ENCODE measurements at places on chromosomes 12 and 14.
A peak's percentile ranks its signal among the peaks of the same experiment; 100 is the strongest.

- DNase-seq = no peak
These were observed 226.6 kb upstream of the PWP1 start for GRCh38 chr12:107458990-107459389.

GRCh38 chr12:124588751-124589267 is 21.4 kb upstream of the NCOR2 start:
- DNase-seq = no peak

DNA sequence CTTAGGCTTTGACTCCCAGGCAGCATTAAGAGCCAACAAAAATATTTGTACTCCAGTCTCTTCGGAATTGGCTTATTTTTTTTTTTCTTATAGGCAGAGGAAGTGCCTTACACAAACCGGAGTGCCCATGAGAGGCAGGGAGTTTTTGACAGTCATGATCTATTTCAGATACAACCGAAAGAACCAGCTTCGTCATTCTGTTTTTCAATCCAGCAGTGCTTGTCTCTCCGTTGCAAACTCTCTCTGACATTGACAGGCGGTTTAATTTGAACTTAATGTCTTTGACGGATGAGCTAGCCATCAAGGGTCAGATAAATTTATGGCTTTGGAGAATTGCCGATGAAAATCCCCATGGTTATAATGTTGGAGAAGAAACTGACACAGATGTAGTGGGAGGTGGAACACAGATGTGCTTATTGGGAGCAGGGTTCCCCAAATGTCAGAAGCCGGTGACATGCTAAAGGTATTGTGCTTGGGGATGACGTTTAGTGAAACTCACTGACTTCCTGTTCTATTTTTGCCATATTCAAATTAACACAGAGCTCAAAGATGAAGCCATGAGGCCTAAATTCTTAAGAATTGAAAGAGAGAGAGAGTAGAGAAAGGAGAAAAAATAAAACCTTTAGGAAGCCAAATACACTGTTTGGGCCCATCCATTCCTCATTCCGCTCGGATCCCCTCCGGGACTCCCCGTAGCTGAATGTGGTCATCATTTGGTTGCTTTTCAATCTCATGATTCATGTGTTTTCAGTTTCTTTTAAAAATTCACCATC is 59.7 kb downstream of the PLXNC1 start:
- DNase-seq = peak; percentile 69

GRCh38 chr12:79935624-79936345 is 888 bp upstream of the PPP1R12A start:
- no peak for DNase-seq

- DNase-seq = peak; percentile 26
These were observed 37.8 kb upstream of the OR4E1 start for GRCh38 chr14:21711360-21711961.

DNA sequence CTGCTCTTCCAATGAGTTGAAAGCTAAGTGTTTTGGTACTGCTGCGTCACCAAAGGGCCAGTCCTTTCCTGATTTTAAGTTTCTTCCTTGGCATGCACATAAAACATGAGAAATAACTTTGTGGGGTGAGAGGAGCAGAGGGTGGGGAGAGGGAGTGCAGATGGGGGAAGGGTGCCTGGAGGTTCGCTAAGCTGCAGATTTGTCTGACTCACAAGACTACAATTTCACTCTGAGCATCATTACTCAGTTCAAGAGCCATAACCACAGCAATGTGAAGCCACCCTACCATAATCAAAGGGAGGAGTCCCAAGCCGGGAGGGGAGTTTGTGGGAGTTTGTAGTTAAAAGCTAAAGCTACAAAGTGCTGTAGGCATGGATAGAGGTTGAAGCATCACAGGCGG is 136.1 kb downstream of the ANO2 start:
- DNase-seq = no peak

GRCh38 chr12:108457006-108457733 is 57.9 kb upstream of the FICD start:
- DNase-seq = peak; percentile 6

- no peak for DNase-seq
These were observed 31.8 kb downstream of the SLC35F4 start for GRCh38 chr14:57834001-57834598.

- no peak for DNase-seq
These were observed 321 bp upstream of the USP30 start for GRCh38 chr12:109052097-109052413.

DNA sequence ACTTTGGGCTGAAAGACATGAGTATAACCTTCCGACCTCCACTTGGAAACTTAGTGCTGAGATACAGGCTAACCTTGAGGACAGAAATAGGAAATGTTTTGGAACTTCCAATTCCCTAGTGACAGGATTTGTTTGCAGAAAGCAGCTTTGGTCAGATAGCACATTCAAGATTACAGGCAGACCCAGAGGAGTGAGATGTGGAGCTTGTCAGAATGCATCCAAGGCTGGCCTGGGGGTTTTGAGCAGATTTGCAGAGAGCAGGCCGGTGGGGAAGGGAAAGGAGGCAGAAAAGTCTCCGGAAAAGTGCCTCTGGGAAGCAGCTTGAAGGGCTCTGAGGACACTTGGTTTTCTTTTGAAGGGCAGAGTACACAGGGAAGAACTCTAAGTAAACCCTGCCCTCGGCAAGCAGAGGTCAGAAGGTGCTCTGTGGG is 180.3 kb downstream of the ETV6 start:
- DNase-seq = no peak

- no peak for DNase-seq
These were observed 145.4 kb downstream of the TPH2 start for GRCh38 chr12:72084061-72084460.

- no peak for DNase-seq
These were observed at the start of gene HAL for GRCh38 chr12:95996034-95996658. TSS of gene HAL (minus strand) at chr12:95996344. CDS start at chr12:95995910, 434 bp downstream.

- DNase-seq = no peak
These were observed 24.9 kb downstream of the SNRNP35 start for GRCh38 chr12:123482876-123483275.

- DNase-seq = peak; percentile 33
These were observed 64.2 kb downstream of the DNAI7 start for GRCh38 chr12:25130741-25131188.

DNA sequence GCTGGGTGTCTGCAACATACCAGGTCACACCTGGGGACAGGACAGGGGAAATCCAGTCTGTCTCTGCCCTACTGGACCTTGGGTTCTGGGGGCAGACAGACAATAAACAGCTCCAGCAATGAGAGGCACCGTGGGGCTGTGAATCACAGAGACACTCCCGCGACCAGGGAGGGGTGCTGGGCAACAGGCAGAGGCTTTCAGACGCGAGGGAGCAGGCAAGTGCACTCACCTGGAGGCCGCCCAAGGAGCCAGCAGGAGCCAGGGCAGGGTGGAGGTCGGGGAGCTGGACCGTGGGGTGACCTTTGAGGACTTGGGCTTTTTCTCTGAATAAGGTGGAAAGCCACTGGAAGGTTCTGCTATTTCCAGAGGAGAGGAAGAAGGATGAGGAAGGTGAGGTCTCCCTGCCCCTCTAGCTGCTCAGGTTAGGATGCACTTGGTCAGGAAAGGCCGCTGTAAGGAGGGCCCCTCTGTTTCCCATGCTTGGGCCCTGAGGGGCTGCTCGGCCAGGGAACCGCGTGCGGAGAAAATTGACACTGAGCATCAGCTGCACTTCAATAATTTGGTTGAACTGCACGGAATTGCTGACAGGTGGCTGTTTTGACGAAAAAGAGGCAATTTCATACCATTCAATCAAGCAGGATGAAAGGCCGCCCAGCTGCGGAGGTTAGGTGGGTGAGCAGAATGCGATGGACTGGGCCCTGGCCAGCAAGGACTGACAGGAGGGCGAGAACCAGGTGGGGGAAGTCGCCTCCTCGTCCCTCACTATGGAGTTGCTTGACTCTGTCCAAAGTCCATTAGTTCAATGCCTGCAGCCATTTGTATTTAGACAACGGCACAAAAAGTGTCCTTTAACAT is 42.2 kb downstream of the JAG2 start:
- DNase-seq = no peak

DNA sequence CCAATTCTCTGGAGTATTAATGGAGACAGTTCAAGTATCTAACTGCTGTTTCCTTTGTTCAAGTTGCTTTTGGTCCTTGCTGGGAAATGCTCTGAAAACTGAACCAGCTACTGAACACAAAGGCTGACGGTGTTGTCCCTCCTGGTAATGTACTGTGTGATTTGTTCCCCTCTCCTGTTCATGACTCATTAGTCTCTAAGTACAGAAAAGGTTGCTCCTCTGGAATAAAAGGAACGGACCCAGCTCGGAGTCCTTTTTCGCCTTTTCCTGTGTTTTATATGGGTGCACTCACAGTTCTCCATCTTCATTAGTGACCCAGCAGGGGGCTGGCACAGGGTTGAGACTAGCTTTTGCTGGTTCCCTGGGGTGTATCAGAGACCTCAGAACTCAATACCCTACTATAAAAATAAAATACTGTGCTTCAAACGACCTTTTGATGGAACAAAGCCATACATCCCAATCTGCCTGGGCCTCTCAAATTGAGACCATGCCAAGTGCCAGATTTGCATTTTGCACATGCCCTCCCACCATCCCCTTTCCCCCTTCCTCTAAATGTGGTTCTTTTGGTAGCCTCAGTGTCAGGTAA is 269.7 kb downstream of the RAD51B start:
- DNase-seq = no peak

- no peak for DNase-seq
These were observed 43.1 kb downstream of the HMGA2 start for GRCh38 chr12:65867394-65867793.

DNA sequence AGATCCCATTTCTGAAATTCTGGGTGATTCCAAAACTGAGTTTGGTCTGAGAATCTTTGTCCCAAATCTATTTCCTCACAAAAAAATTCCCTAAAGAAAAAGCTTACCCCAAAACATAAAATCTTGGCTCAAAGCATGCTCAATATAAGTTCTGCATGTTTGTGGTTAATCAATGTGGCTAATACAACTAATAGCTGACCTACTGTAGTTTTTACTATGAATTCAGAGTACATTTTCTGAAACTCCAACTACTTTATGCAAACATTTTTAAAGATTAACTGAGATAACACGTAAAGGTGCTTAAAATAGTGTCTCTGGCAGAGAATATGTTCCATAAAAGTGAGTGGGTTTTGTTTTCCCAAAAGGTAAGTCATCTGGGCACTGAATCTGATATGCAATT is 133.1 kb downstream of the MED13L start:
- no peak for DNase-seq

- DNase-seq = no peak
These were observed 29.2 kb downstream of the GLRX5 start for GRCh38 chr14:95564060-95564459.

DNA sequence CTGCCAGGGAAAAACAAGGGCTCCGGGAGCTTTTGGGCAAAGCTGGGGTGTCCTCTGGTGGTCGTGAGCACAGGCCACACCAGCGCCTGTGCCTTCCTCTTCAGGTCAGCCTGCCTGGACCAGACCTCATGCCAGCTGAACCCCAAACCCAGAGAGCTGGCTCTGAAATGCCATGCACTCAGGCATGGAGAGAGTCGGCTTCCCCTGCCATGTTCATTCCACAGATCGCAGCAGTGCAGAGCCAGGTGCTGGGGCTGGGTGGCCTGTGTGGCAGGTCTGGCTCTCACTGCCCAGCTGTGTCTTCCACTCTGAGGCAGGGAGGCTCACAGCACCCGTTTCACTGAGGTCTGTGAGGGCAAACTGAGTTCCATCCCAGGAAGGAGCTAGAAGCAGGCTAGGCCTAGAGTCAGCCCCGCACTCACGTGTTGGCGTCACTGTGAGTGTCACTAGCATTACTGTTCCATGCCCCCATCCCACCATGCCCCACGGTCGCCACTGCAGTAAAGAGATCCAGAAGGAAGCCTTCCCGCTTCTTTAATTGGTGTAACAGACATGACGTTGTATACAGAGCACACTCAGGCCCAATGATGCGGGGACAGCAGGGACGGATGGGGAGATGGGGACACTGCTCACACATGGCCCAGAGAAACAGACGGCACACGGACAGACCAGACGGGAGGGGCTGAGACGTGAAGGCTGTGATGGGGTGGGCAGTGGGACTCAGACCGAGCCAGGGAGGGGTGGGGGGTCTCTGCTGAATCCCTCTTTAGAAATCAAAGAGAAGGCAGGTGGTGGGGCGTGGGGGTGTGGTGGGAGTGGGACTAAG is 2.7 kb downstream of the ARL6IP4 start:
- no peak for DNase-seq

GRCh38 chr14:36797634-36798033 is 136.0 kb downstream of the PAX9 start:
- no peak for DNase-seq

DNA sequence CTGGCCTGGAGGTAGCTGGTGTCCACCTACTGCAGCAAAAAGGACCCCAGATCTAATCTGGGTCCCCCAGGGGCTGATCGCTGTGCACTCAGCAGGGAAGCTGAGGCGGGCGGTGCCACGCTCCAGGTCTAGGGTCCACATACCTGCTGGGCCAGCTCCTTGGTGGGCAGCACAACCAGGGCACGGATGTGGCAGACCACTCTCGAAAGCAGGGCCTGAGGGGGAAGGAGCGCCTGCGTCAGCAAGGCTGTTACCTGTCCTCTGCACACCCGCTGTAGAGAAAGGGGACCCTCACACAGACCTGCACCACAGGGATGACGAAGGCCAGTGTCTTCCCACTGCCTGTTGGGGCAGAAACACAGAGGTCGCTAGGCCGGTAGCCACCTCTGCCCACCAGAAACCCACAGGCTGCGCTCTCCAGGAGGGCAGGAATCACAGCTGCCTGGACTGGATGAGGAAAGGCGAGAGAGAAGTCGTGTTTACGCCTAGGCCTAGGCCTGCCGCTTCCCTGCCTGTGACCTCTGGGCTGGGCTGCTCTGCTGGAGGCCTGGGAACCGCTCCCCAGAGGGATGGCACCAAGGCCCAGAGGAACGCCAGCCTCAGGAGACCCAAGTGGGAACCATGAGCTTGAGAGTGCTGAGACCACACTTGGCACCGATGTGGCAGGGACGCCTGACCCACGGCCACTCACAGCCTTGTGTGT is 2.0 kb downstream of the DDX51 start:
- no peak for DNase-seq

DNA sequence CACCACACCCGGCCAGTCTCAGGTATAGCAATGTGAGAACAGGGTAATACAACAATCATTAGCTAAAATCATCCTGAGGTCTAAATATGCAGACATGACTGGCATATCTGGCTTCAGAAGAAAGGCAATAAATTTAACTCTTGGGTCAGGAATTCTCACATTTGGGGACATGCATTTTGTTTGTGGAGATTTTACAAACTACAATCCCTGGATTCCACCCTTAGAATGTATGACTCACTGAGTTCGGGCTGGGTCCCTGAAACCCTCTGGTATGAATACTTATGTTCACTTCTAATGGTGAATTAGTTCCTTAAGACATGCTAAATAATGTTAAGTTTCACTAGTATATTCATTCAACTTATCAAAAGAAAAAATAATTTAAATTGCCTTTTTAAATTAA is 98.9 kb upstream of the HMGA2 start:
- no peak for DNase-seq
